ENCODE measurements at places on chromosomes 6 and 20. TPM values are rescaled to one million over a fixed set of nuclear protein-coding genes. Genes with fewer than 3 reads are reported as not detected.

The NKX2-4 gene
- not detected for total RNA-seq

The BIRC7 gene
- 0.36 TPM for total RNA-seq

The SMLR1 gene
- not detected for total RNA-seq

The LHFPL5 gene
- not detected for total RNA-seq

The GRIK2 gene
- 2.9 TPM for total RNA-seq

The MOG gene
- 1.4 TPM for total RNA-seq

The BTN2A1 gene
- 29.2 TPM for total RNA-seq

The RIMS1 gene
- 6.0 TPM for total RNA-seq

The OOEP gene
- not detected for total RNA-seq

The FOXQ1 gene
- 0.53 TPM for total RNA-seq

The MYCT1 gene
- 2.3 TPM for total RNA-seq

The GSTA1 gene
- total RNA-seq: not detected

DNA sequence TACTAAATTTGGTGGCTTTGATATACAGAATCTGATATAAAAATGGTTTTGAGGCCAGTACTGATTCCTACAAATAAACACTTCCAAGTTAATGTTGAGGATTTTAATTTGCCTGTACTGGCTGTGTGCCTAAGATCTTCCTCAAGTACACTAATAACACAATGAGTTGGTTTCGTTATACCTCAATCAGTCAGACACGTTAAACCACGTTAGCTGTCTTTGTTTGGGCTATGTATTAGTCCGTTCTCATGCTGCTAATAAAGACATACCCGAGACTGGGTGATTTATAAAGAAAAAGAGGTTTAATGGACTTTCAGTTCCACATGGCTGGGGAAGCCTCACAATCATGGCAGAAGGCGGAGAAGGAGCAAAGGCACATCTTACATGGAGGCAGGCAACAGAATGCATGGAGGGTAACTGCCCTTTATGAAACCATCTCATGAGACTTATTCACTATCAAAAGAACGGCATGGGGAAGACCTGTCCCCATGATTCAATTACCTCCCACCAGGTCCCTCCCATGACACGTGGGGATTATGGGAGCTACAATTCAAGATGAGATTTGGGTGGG is 46.2 kb downstream of the NT5E start:
- H3K36me3 ChIP-seq: peaks cover 16% of the 10 kb centered on the region
- no peak overlapping the region for H3K27ac ChIP-seq
- no peaks in the 10 kb centered on the region for H3K27me3 ChIP-seq
- H3K4me3 ChIP-seq: no peak overlapping the region

- H3K27ac ChIP-seq: no peak overlapping the region
- no peak for DNase-seq
- no peaks in the 10 kb centered on the region for H3K4me1 ChIP-seq
- no peaks in the 10 kb centered on the region for H3K36me3 ChIP-seq
- H3K4me3 ChIP-seq: no peak overlapping the region
These were observed 160.5 kb upstream of the GRIK2 start for GRCh38 chr6:101232961-101233360.

DNA sequence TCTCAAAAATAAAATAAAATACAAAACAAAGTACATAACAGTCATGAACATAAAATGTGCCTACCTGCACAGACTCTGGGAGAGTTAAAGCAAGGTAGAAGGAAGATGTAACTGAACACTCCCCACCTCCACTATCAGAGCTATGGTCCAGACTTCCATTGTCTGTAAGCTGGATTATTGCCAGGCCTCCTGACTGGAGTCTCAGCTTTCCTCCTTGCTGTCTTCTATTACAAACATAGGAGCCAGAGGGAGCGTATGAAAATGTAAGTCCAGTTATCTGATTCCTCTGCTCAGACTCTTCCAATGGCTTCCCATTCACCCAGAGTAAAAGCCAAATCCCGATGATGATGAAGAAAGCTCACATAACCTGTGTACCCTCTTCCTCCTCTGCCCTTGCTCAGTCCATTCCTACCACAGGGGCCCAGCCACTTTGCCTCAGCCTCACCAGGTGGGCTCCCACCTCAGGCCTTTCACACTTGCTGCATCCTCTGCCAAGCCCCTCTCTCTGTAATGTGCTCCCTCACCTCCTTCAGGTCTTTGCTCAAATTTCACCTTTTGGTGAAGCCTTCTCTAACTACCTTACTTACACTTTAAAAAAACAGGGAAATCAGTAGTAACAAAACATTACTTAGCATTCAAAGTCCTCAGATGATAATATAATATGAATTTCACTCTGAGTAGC is 194.1 kb downstream of the RIMS1 start:
- no peak overlapping the region for H3K4me3 ChIP-seq
- no peaks in the 10 kb centered on the region for H3K4me1 ChIP-seq
- no peak for DNase-seq
- H3K27ac ChIP-seq: no peak overlapping the region

GRCh38 chr6:63644668-63645326 is 9.2 kb downstream of the PHF3 start:
- DNase-seq: no peak
- no peaks in the 10 kb centered on the region for H3K36me3 ChIP-seq
- peaks cover 17% of the 10 kb centered on the region for H3K4me1 ChIP-seq
- peak overlapping the region; percentile 59 for H3K27ac ChIP-seq

GRCh38 chr6:111478064-111478476 is 4.9 kb downstream of the REV3L start:
- DNase-seq: no peak
- peaks cover 35% of the 10 kb centered on the region for H3K4me1 ChIP-seq
- H3K4me3 ChIP-seq: no peak overlapping the region
- no peaks in the 10 kb centered on the region for H3K27me3 ChIP-seq

DNA sequence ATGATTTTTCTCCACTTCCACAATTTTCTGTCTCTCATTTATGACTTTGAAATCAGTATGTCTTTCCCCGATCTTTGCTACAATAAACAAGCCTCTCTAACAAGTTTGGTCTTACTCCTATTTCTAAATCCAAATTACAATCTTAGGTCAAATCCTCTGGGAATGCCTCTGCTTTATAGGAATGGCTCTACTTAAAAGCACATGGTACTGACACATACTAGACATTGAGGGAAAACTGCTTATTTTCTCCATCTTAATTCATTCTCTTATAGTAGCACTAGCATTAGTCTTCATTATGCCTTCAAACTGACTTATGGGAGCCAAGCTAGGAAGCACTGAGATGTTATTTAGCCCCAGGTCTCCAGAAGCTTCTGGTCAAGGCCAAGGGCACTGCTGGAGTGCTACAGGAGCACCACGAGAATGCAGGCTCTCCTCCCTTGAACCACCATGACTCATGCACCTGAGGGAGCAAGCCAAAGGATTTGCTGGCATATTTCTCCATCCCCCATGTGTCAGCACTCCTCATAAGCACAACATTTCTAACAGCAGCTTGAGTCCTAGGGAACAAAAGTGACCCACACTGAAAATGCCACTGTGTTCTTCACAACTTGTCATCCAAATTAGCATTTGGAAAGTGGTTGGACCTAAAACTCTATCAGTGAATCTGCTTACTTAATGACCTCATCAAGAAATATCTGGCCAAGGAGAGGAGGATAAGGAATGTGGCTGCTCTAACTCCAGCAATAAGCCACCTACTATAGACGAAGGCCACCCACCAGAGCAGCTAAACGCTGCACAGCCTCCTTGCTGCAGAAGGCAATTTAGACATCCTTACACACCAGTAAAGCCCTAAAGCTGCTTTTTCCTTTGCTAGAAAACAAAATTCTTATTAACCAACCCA is 156.8 kb upstream of the KCNQ5 start:
- no peak overlapping the region for H3K4me3 ChIP-seq
- peaks cover 9% of the 10 kb centered on the region for H3K27me3 ChIP-seq
- H3K27ac ChIP-seq: no peak overlapping the region
- DNase-seq: no peak
- H3K36me3 ChIP-seq: no peaks in the 10 kb centered on the region

- peaks cover 14% of the 10 kb centered on the region for H3K4me1 ChIP-seq
- H3K27ac ChIP-seq: no peak overlapping the region
- no peak for DNase-seq
- peaks cover 96% of the 10 kb centered on the region for H3K27me3 ChIP-seq
These were observed 2.4 kb upstream of the IRF4 start for GRCh38 chr6:389143-389542.

DNA sequence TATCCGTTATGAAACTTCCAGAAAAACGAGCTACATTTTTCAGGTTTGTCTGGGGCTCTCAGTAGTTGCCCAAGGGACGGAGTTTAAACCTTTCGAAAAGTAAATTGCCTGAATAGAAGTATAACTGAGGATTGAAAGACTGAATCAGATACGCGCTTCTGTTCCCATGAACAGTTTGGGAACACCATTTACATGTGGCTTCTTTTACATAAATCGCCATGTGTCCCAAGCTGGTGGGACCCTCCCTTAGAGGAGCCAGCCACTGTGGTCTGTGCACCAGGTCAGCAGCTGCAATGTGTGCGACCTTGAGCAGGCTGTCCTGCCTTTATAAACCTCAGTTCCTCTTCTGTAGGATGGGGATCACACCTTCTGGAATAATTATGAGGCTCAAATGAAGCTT is 11.0 kb downstream of the ENTPD6 start:
- H3K36me3 ChIP-seq: peaks cover 21% of the 10 kb centered on the region
- no peak for DNase-seq
- no peak overlapping the region for H3K4me3 ChIP-seq
- peaks cover 7% of the 10 kb centered on the region for H3K4me1 ChIP-seq

GRCh38 chr6:30836957-30837356 is 47.4 kb upstream of the DDR1 start:
- DNase-seq: no peak
- H3K4me3 ChIP-seq: no peak overlapping the region
- H3K36me3 ChIP-seq: no peaks in the 10 kb centered on the region
- H3K27ac ChIP-seq: peak overlapping the region; percentile 1

DNA sequence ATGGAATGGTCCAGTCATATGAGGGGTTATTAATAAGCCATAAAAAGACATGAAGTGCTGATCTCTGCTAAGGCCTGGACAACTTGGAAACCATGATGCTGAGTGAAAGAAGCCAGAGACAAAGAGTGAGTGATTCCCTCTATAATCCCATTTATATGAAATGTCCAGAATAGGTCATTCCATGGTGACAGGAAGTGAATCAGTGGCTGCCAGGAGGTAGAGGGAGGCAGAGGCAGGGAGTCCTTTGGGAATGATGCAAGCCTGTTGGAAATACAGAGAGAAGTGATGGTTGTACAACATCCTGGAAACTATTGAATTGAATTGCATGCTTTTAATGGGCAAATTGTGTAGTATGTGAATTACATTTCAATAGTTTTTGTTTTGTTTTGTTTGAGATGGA is 26.4 kb downstream of the ANKRD60 start:
- H3K36me3 ChIP-seq: no peaks in the 10 kb centered on the region
- peaks cover 42% of the 10 kb centered on the region for H3K27me3 ChIP-seq
- DNase-seq: no peak
- no peak overlapping the region for H3K4me3 ChIP-seq

DNA sequence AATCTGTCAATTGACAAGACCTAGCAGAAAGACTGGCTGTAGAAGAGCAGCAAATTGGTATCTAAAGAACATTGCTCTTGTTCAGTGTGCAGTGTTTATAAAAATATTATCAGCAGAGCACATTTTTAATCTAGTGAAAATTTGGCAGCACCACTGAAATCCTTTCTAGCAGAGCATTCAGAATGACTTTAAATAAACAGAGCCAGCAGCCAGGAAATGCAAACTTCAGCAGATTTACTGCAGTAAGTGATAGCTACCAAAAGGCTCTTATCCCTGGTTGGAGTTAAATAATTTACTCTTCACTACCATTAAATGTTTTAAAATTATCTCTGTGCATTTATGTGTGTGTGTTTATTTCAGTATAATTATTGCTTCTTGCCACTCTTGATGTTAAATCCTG is 590.9 kb upstream of the CITED2 start:
- H3K27ac ChIP-seq: peak overlapping the region; percentile 70
- H3K36me3 ChIP-seq: no peaks in the 10 kb centered on the region
- no peak for DNase-seq
- H3K4me1 ChIP-seq: peaks cover 22% of the 10 kb centered on the region
- no peaks in the 10 kb centered on the region for H3K27me3 ChIP-seq

- no peak for DNase-seq
- H3K27ac ChIP-seq: no peak overlapping the region
- no peaks in the 10 kb centered on the region for H3K36me3 ChIP-seq
- no peaks in the 10 kb centered on the region for H3K27me3 ChIP-seq
These were observed 464.3 kb upstream of the FLRT3 start for GRCh38 chr20:14801591-14802325.

- H3K27ac ChIP-seq: peak overlapping the region; percentile 75
- DNase-seq: no peak
- H3K4me1 ChIP-seq: peaks cover 53% of the 10 kb centered on the region
- no peaks in the 10 kb centered on the region for H3K36me3 ChIP-seq
These were observed 12.4 kb downstream of the B4GALT5 start for GRCh38 chr20:49701241-49701790.

- no peak overlapping the region for H3K4me3 ChIP-seq
- no peaks in the 10 kb centered on the region for H3K4me1 ChIP-seq
- peaks cover 20% of the 10 kb centered on the region for H3K36me3 ChIP-seq
- no peak overlapping the region for H3K27ac ChIP-seq
- H3K27me3 ChIP-seq: no peaks in the 10 kb centered on the region
These were observed 41.9 kb upstream of the SIM1 start for GRCh38 chr6:100506651-100507050.

DNA sequence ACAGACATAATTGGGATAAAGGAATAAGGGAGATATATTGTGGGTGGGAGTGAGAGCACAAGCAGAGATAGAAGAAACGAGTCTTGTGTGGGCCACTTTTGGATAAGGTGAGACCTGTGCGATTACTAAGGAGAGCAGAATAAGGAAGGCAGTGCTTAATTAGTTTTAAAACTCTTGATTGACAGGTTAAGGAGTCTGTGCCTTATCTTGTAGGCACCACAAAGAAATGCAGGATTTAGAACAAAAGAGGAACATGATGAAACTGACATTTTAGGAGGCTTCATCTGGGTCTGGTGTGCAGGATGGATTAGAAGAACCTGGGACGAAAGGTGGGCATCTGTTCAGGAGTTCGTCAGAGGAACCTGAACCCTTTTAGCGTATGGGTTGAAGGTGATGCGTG is 70.2 kb upstream of the KIF25 start:
- no peak overlapping the region for H3K27ac ChIP-seq
- H3K4me1 ChIP-seq: peaks cover 7% of the 10 kb centered on the region
- H3K4me3 ChIP-seq: no peak overlapping the region
- no peaks in the 10 kb centered on the region for H3K27me3 ChIP-seq
- DNase-seq: no peak

- peaks cover 42% of the 10 kb centered on the region for H3K4me1 ChIP-seq
- DNase-seq: peak; percentile 69
- peaks cover 14% of the 10 kb centered on the region for H3K36me3 ChIP-seq
- H3K27me3 ChIP-seq: peaks cover 5% of the 10 kb centered on the region
These were observed at the start of gene PPT2 for GRCh38 chr6:32153564-32154513. Gene PPT2, plus strand, starts transcription at chr6:32154141. Its CDS starts 454 bp downstream, at chr6:32154595.

GRCh38 chr6:27605401-27606342 is 132.8 kb upstream of the ZNF184 start:
- DNase-seq: peak; percentile 30
- peak overlapping the region; percentile 83 for H3K4me3 ChIP-seq
- peaks cover 20% of the 10 kb centered on the region for H3K27me3 ChIP-seq
- peak overlapping the region; percentile 74 for H3K27ac ChIP-seq

Data from mesothelial cell of epicardium (in vitro differentiated cells).